NCI-H1436 (cell line): ENCODE measurements at places on chromosomes 7 and 10.
A peak's percentile ranks its signal among the peaks of the same experiment; 100 is the strongest.

DNA sequence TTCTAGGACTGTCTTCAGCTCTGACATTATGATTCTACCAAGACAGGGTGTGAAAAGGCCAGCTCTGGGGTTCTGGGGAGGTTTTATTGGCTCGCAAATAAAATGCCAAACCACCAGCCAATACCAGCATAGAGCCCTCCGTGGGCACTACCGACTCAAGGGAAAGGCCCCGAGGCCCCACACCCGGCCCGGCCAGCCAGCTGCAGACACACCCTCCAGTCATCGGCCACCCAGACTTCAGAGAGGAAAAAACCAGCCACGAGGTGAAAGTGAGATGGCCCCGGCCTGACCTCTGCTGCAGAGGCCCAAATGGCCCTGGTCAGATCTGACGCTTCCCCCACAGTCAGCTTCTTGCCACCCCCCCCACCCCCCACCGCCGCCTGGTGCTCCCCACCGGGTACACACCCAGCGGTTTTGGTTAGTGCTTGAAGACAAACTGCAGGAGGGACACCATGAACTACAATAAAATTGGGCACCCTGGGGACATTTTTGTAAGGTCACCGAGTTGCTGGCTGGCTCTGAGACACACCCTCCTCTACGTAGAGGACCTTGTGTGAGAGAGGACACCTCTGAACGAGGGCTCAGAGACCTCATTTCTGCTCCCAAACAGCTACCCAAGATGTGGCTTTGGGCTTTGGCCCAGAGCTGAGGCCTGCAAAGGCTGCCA is 79.9 kb downstream of the PRKAG2 start:
- no peak for DNase-seq

- no peak for DNase-seq
These were observed 129.0 kb downstream of the ARHGAP22 start for GRCh38 chr10:48475943-48476278.

- DNase-seq, result no peak
These were observed 13.1 kb downstream of the CC2D2B start for GRCh38 chr10:95920798-95921426.

DNA sequence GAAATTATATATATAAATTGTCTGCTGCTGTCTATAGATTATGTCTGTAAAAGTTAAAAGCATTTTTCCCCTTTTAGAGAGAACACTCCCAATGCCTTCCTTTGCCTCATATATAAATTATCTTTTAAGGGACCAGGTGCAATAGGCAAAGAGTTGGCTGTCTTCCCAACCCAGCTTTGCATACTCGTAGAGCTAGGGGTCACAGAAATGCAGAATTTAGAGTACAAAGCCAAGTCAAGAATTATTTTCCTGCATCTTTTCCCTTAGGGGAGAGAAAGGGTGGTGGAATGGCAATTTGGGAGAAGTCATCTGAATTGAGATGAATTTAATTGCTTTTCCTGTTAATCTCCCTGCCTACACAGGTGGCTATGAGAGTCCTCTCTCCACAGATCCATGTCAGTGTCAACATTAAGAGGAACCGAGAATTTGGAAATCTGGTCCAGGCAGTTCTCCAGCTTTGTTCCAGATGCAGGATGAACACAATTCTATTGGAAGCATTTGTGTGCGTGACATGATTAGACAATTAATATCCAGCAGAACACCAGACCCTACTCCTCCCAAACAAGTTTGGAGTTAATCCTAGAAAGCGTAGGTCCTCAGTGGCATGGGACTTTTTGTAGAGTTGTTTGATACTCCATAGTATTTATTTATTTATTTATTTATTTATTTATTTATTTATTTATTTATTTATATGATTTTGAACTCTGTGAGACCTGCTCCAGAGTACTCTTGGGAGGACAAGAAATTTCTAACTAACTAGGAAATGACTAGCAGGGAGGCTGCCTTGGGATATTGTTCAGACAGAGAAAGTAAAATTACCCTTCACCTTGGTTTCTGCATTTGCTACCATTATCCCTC is 80.3 kb upstream of the SKAP2 start:
- peak; percentile 4 for DNase-seq
